ENCODE measurements at places on chromosomes 13 and 19. TPM values are rescaled to one million over a fixed set of nuclear protein-coding genes. Genes with fewer than 3 reads are reported as not detected.
A peak's percentile ranks its signal among the peaks of the same experiment; 100 is the strongest.

Gene BRME1
- total RNA-seq: 2.9 TPM

Gene HCN2
- total RNA-seq: not detected

Gene ZNF546
- 7.8 TPM for total RNA-seq

Gene SPACA4
- total RNA-seq: not detected

DNA sequence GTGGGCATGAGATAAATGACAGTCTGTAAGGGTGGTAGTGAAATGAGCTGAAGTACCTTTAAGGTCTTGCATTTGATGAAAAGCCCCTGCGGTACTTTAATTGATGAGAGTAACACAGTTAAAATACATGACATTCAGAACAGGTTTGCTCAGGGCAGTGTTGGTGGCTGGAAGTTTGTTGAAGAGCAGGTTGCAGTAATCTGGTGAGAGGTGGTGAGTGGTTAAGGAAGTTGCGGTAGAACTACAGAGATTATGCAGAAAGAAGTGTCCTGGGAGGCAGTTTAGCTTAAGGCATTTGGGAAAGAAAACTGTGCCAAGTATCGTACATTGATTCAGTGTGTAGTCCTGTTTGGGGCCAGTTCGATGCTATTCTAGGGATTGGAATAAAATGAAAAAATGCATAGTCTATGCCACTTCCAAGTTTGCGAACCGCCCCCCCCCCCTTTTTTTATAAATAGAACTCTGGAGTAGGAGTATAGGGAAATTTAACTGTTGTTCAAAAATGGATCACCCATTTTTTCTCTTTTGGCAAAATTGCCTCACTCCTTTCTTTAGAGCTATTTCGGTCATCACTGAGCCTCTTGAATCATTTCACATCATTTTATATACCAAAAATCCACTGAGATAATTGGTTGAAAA is 42.7 kb downstream of the SLAIN1 start:
- no peaks in the 10 kb centered on the region for H3K36me3 ChIP-seq
- no peak overlapping the region for H3K4me3 ChIP-seq
- no peak overlapping the region for H3K27ac ChIP-seq
- DNase-seq: no peak

DNA sequence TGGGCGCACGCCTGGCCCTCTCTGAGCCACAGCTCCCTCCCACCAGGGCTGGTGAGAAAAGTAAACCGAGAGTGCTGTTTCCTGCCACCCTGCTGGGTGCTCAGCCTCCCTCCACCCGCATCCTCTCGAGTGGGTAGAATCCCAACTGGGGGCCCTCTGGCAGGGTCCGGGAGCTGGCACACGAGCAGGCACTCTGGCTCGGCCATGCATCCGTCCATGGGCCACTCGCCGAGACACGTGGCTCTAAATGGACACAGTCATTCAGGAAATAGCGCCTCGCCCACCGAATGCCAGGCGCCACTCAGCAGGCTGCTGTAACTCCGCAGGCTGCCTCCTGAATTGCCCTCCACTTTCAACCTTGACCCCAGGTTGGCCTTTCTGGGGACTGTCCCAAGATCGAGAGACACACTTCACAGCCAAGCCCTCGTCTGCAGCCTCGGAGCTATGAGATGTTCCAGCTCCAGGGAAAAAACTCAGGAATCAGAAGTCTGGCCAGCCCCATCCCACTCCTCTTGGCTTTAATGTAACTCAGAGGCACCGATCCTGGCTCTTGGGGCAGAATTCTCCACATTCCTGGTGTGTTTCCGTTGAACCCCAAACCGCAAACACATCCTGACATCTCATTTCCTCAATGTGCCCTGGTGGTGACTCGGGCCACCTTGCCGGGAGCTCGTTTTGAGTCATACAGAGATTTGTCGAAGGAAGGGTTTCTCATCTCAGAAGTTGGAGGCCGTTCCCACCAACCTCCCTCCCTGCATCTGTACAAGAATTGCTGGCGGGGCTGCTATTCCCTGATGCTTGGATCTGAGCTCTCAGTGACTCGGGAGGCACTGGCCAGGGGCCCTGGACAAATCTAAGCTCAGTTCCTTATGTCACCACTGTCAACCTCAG is 14.1 kb downstream of the KLF2 start:
- H3K4me3 ChIP-seq: no peak overlapping the region
- H3K27me3 ChIP-seq: no peaks in the 10 kb centered on the region
- DNase-seq: peak; percentile 88
- H3K4me1 ChIP-seq: peaks cover 98% of the 10 kb centered on the region

DNA sequence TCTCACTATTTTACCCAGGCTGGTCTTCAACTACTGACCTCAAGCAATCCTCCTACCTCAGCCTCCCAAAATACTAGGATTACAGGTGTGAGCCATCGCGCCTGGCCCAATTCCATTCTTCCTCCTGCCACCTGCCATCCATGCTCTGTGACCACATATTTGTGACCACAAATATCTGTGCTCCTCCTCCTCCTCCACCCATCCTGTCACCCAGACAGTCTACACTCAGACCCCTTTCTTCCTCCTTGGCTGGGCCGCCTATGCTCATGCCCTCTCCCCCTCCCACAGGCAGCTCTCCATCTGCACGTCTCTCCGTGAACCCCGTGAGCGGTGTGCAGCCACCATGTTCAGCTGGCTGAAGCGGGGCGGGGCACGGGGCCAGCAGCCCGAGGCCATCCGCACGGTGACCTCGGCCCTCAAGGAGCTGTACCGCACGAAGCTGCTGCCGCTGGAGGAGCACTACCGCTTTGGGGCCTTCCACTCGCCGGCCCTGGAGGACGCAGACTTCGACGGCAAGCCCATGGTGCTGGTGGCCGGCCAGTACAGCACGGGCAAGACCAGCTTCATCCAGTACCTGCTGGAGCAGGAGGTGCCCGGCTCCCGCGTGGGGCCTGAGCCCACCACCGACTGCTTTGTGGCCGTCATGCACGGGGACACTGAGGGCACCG is 3.2 kb downstream of the EHD2 start:
- DNase-seq: no peak
- H3K27me3 ChIP-seq: no peaks in the 10 kb centered on the region
- no peak overlapping the region for H3K4me3 ChIP-seq
- H3K36me3 ChIP-seq: no peaks in the 10 kb centered on the region
- H3K27ac ChIP-seq: peak overlapping the region; percentile 25

DNA sequence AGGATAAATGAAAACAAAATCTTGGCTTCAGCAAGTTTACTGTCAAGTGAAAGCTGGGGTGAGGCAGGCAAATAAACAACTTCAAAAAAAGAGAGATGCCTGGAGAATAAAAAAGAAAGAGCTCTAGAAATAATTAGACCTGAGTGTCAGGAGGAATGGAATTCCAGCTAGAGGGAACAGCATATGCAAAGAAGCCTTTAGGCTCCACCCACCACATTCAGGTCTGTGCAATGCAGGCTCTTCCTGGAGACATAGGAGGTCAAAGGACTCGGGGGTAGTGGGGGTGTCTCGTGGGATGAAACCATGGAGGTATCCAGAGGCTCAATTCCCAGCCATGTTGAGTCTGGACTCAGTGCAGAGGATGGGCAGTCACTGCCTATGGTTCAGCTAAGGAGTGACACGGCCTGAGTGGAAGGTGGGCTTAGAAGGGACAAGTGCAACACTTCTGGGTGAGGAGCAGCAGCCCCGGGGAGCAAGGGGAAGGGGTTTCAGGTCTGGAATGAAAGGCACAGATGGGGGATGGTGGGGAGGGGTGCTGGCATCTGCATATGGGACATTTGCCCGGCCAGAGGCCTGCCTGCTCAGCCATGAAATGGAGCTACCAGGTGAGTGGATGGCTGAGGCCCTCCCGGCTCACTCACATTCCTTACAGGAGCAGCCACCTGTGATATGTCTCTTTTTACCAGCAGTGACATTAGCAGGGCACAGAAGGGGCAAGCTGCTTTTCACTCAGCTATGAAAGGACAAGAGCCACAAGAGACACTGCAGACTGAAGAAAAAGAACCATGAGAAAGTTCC is 12.3 kb downstream of the LATS2 start:
- H3K36me3 ChIP-seq: no peaks in the 10 kb centered on the region
- no peak overlapping the region for H3K4me3 ChIP-seq
- peaks cover 84% of the 10 kb centered on the region for H3K4me1 ChIP-seq

- no peak overlapping the region for H3K27ac ChIP-seq
- DNase-seq: no peak
- H3K4me3 ChIP-seq: no peak overlapping the region
- no peaks in the 10 kb centered on the region for H3K27me3 ChIP-seq
- H3K36me3 ChIP-seq: peaks cover 100% of the 10 kb centered on the region
These were observed 66.8 kb downstream of the TUBGCP3 start for GRCh38 chr13:112521073-112521685.

GRCh38 chr19:58274771-58275201 is 4.0 kb upstream of the ZNF8 start:
- no peaks in the 10 kb centered on the region for H3K27me3 ChIP-seq
- no peak overlapping the region for H3K4me3 ChIP-seq

DNA sequence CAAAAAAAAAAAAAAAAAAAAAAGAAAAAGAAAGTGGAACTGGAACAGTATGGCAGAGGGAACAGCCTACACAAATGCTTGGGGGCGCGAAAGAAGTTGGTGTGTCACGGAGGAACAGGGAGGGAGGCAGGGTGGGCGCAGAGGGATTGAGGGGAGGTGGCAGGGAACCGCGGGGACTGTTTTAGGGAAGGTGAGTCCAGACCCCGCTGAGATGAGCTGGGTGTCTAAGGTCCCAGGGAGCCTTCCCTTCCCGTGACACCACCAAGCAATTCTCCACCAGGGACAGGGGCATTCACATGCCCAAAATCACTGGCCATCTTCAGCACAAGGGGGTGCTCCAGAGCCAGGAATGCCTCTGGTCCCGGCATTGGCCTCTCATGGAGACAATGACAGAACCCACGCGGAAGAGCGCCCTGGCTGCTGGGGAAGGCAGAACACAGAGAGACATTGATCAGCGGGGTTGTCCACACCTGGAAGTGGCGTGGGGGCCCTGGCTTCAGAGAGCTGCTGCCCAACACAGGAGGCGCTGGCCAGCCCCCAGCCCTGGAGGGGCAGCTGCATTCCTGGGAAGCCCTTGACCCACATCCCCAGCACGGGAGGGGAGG is 6.9 kb downstream of the PEAK3 start:
- H3K27me3 ChIP-seq: no peaks in the 10 kb centered on the region
- H3K4me1 ChIP-seq: peaks cover 80% of the 10 kb centered on the region
- peak; percentile 89 for DNase-seq
- no peak overlapping the region for H3K27ac ChIP-seq

Data from spleen (tissue), 13 donors.